Stimulated activated CD8-positive, alpha-beta memory T cell treated with anti-CD3 and anti-CD28 coated beads, Interleukin-12 subunit alpha, Interleukin-12 subunit beta, amount 100 ng/mL, for 1 hour (primary cell): ENCODE measurements at places on chromosomes 13 and 19.
A peak's percentile ranks its signal among the peaks of the same experiment; 100 is the strongest.

- no peak for DNase-seq
These were observed 215.2 kb downstream of the NBEA start for GRCh38 chr13:35157143-35157755.

DNA sequence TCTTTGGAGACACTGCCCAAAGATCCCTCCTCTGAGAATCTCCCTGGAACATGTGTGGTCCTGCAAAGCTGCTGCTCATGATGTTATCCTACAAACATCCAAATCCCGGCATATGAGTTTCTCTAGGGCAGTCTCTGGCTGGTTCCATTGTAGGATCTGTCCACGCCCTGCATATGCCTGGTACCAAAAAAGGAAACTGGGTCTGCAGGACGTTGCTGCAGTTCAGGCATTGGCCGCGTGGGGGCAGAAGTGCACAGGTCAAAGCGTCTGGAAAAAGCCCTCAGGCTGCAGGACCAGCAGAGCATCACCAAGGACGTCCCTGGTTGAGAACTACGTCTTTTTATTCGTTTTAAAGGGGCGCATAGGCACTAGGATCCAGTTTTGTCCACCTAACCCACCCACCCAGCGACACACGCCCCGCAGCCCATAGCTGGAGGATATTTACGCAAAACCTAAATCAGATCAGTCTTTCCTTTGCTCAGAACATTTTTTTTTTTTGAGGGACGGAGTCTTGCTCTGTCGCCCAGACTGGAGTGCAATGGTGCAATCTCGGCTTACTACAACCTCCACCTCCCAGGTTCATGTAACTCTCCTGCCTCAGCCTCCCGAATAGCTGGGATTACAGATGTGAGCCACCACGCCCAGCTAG is 12.9 kb upstream of the ZNF564 start:
- DNase-seq, result peak; percentile 88

- DNase-seq, result no peak
These were observed 38.2 kb downstream of the CEP89 start for GRCh38 chr19:32933571-32933970.

DNA sequence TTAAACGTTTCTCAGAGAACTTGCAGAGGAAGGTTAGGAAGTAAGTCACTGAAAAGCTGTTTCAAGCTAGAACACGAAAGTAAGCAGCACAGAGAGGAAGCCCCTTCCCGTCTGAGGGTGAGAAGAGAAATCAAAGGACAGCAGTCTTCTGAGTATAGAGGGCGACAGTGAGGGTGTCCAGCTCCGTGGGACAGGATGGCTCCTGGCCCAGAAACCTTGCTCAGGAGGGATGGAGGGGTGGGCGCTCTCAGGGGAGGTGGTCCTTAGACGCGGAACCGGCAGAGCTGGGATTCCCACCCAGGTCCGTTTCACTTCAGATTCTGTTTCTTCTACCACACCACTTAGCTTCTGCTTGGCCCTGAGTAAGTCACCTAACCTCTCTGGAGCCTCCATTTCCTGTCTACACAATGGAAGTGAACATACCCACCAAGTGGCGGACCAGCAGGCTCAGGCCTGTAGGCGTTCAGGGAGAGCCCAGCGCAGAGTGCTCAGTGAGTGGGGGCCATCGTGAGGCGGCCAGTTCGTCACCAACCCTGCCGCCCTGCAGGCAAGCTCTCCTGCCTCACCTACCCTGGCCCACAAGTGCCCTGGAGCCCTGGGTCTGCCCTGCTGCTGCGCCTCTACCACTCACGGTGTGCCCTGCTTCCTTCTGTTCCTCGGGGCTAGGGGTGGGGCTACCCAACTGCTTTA is 5.5 kb upstream of the RSPH6A start:
- no peak for DNase-seq

- DNase-seq, result no peak
These were observed 12.6 kb downstream of the NAXD start for GRCh38 chr13:110627761-110628476.

GRCh38 chr13:49086722-49087121 is 111.0 kb downstream of the FNDC3A start:
- no peak for DNase-seq

DNA sequence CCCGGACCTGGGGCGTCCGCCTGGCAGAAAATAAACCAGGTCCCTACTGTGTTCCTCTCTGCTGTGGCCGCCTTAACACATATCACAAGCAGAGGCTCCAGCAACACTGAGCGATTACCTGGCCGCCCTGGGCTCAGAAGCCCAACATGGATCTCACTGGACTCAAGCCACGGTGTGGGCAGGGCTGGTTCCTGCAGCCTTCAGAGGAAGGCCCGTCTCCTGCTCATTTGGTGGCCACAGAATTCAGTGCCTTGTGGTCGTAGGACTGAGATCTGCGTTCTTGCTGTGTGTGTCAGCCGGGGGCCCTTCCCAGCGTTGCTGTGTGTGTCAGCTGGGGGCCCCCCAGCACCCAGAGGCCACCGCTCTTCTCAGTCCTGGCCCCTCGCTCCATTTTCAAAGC is 30.2 kb downstream of the C2CD4C start:
- DNase-seq, result no peak

GRCh38 chr13:73274147-73274546 is 215.3 kb downstream of the KLF5 start:
- no peak for DNase-seq

- no peak for DNase-seq
These were observed 547.5 kb upstream of the SPRY2 start for GRCh38 chr13:80888390-80888789.

DNA sequence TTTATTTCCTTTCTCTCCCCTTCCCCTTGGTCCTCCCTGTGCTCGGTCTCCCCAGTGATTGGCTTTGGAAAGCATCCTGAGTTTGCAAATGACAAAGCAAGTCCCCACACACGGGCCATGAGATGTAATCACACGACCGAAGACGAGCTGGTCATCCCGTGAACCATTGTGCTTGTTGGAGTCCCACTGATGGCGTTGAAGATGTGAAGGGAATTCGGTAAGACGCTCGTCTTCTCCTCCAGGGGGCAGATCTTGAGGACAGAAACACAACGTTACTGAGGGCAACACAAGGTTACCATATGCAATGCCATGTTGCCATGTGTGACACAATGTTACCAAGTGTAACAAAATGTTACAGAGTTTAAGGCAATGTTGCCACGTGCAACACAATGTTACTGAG is 42.0 kb upstream of the SLC15A1 start:
- no peak for DNase-seq

DNA sequence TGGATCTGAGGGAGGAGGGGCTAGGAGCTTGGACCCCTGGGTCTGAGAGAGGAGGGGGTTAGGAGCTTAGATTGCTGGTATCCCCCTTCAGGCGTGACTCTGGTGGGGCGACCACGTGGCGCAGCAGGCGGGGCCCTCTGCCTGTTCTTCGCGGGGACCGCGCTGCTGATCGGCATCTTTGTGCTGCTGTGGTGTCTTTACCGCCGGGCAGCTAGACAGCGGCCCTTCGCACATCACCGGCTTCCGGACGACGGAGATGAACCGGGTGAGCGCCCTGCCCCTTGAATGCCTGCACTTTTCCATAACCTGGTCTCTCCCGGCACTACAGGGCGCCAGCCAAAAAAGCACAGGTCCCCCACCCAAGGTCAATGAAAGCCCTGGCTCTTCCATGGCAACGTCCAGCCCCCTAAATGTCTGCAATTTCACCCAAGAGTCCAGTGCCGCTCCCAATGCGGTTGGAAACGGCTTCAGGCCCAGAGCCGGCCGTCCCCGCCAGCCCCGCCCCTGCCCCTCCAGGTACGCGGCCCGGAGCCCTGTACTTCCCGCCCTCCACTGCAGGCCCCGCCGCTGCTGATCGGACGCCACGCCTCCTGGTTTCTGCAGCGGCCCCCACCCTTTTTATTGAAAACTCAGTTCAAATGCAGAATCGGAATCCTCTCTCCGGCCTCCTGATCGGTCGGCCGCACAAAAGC is 2.8 kb downstream of the GFY start:
- no peak for DNase-seq

DNA sequence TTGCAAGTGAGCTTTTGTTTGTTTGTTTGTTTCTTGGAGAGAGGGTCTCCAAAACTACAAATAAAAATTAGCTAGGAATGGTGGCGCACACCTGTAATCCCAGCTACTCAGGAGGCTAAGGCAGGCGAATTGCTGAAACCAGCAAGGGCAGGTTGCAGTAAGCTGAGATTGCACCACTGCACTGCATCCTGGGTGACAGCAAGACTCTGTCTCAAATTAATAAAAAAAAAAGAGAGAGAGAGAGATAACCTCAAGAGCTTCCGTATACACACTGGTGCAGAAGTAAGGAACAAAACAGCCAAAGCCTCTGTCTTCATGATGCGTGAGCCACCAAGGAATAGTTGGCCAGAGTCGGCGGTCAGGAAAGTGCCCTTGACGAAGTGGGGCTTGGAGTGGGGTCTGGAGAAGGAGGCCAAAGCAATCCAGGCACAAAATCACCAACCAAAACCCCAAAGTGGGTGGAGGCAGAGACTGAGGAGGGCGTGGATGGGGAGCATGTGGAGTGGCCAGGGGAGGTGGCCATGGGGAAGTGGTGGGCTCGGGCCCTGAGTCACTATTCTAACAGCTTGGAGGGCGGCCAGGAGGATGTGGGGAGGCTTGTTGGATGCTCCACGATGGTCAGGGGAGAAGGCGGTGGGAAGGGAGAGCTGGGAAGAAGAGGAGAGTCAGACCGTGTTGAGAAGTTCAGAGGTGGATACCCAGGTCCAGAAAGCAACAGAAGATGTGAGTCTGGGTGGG is 21.2 kb upstream of the TOMM40 start:
- no peak for DNase-seq

GRCh38 chr19:803099-803561 is 5.9 kb downstream of the PTBP1 start:
- DNase-seq, result no peak

- DNase-seq, result no peak
These were observed 17.7 kb downstream of the TMEM272 start for GRCh38 chr13:51827254-51827653.

GRCh38 chr13:30810801-30811200 is 75.5 kb downstream of the ALOX5AP start:
- no peak for DNase-seq

GRCh38 chr19:17752865-17753639 is 1.8 kb downstream of the FCHO1 start:
- DNase-seq, result no peak

GRCh38 chr19:10858204-10858828 is 10.1 kb downstream of the C19orf38 start:
- no peak for DNase-seq

DNA sequence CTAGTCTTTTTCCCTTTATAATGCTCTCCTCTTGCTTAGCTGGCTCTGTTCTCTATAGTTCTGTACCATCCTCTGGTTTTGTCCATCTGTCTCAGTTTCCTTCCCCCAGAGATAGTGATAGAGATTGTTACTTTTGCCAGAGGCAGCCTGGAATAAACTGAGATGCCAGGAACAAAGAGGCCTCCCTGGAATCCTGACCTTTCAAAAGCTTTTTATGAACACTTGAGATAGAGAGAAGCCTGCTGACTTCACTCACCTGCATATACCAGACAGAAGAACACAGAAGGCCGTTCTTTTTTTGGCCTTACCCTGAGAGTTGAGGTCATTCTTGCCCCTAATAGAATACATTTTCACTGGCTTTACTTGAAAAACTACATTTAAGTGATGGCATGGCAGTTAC is 150.2 kb downstream of the LHFPL6 start:
- DNase-seq, result no peak

DNA sequence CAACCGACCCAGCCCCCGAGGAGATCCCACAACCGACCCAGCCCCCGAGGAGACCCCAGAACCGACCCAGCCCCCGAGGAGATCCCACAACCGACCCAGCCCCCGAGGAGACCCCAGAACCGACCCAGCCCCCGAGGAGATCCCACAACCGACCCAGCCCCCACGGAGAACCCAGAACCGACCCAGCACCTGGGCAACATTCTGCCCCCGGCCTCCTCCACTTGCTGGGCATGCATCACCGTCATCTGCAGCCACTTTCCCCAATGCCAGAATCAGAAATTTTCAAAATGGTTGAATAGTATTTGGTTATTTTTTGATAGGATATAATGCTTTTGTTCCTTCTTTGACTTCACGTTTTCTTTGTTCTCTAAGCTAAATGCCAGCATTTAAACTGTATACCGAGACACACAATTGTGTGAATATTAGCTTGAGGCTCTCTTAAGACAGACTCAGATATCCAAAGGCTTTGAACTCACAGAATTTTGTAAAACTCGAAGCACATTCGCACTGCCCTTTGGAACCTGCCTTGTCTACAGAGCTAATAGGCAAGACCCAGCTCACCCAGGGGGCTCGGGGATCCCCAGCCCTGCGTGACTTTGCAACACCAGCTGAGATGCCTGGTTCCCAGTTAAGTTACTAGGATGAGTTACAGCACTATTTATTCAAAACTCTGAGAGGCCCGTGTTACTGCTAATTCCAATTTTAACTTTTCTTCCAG is 15.5 kb upstream of the RASA3 start:
- DNase-seq, result no peak

DNA sequence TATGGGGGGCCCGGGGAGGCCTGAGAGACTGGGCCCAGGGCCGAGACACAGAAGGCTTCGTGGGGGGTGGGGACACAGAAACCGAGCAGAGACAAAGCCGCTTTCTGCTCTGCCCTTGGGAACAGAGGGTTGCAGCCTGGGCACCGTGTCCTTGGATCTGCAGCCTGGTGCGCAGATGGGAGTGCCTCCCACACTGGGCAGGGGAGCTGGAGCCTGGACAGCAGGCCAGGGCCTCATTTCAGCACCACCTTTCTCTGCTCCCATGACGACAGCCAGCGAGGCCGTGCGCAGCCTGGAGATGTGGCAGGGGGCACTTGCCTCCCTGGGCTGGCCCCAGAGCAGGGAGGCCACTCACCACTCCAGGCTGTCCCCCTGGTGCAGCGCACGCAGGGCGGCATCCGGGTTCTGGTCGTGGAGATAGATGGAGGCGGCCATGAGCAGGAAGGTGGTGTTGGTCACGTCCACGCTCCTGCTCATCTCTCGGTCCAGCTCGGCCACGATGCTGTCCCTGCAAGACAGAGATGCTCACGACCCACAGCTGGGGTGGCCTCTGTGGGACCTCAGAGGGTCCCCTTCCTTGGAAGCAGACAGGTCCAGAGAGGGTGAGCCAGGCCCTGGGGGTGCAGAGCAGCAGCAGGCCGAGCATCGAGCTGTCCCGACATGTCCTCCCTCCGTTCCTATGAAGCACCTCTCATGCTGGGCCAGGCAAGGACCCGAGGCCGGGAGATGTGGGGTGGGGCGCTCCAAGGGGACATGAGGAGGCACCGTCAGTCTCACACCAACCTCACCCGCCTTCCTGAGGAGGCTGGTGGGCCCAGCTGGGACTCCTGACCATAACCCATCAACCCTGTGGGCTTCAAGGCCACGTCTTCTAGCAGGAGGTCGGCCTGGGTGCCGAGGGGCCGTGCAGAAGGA is 10.9 kb upstream of the CERS1 start:
- DNase-seq, result no peak
